ENCODE measurements at places on chromosomes 4 and X.
A peak's percentile ranks its signal among the peaks of the same experiment; 100 is the strongest.

- DNase-seq = no peak
Observed at GRCh38 chr4:39320381-39321115, 45.6 kb downstream of the RFC1 start.

DNA sequence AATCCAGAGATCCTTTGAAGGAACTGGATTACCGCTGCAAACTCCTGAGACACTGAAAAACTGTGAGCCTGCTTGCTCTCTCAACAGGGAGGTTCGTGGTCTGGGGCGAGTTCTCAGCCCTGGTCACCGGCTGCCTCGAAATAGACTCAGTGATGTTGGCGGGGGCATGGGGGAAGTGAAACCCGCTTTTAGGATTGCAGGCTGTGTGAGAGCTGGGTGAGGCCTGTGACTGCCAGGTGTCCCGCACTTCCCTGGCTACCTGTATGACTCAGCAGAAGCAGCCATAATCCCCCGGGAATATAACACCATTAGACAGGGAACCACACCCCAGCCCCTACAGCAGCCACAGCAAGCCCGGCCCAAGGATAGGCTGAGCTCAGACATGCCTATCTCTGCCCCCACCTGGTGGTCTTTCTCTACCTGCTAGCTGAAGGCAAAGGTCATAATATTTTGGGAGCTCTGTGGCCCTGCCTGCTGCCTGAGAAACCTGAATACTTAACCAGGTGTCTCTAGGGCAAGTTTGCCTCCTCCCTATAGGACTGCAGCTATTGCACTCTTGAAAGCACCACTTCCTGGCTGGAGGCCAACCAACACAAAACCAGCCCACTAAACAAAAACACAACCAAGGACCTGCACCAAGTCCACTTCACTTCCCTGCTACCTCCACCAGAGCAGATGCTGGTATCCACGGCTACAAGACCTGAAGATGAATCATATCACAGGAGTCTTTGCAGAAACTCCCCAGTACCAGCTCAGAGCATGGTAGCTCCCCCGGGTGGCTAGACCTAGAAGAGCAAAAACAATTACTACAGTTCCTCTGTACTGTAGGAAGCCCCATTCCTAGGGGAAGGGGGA lies 202.0 kb downstream of the RRAGB start:
- no peak for DNase-seq

- no peak for DNase-seq
Observed at GRCh38 chr4:160373911-160374310, 1271.0 kb downstream of the RAPGEF2 start.

DNA sequence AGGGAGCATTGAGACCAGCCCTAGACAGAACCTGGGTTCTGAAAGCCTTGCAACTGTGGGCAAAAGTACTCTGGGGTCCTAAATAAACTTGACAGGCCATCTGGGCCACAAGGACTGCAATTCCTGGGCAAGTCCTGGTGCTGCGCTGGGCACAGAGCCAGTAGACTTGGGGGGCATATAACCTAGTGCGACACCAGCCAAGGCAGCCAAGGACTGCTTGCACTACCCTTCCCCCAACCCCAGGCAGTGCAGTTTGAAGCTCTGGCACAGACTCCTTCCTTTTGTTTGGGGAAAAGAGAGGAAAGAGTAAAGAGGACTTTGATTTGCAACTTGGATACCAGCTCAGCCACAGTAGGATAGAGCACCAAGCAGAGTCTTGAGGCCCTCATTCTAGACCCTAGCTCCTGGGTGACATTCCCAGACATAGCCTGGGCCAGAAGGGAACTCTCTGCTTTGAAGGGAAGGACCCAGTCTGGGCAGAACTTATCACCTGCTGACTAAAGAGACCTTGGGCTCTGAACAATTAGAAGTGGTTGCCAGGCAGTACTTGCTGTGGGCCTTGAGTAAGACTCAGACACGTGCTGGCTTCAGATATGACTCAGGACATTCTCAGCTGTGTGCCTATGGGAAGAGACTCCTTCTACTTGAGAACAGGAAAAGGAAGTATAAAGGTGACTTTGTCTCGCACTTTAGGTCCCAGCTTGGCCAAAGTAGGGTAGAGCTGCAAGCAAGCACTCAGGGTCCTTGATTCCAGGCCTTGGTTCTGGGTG lies 522.8 kb downstream of the GLUD2 start:
- DNase-seq = no peak

- DNase-seq = no peak
Observed at GRCh38 chrX:12439416-12439815, 301.1 kb downstream of the FRMPD4 start.

DNA sequence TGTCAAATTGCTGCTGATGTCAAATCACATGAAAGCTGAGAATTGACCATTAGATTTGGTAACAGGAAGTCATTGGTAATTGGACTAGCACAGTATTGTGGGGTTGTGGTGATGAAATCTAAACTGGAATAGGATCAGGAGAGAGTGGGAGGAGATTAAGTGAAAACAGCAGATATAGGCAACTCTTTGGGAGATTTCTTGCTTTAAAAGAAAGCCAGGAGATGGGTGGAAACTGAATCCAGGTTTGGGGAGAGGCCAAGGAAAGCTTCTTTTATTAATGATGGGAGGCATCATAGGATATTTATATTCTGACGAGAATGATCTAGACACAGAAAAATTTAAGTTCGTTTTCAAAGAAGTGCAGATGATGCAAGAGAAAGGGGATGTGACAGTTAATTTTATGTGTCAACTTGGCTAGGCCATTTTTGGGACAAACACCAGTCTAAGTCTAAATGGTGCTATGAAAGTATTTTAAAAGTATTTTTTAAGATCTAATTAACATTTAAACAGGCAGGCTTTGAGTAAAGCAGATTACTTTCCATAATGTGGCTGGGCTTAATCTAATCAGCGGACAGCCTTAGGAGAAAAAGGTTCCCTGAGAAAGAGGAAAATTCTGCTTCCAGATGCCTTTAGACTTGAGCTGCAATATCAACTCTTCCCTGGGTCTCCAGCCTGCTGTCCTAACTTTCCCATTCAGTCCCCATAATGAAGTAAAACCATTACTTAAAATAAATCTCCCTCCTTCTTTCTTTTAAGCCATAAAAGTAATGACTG lies 24.7 kb downstream of the SEC24D start:
- peak; percentile 83 for DNase-seq

DNA sequence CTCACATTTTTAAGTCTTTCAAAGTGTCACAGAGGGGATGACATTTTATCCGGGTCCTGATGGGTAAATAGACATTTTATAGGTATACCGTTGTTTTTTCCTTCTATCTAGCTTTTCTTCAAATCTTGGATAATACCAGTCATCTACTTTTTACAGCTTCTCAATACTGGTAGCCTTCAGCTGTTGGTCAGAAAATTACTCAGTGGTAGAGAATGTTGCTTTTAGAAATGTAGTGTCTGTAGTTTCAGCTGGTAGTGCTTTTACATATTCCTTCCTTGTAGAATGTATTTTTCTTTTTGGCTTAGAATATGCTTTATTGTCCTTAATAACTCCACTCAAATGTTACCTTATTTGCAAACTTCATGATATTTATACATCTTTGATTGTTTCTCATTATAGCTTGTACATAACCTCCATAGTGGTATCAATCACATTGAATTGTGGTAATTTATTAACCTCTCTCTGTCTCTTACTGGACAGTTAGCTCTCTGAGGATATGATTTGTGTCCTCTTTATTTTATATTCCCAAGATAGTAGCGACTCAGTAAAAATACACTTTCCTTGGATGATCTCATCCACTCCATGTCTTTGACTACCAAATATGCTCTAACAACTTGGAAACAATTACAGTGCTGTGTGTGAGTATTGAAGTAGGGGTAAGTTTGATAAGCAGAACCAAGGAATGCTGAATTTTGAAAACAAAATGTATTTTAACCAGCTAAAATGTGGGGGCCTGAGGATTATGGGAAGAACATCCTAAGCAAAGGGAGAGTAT lies 53.8 kb downstream of the RAP1GDS1 start:
- no peak for DNase-seq

- peak; percentile 26 for DNase-seq
Observed at GRCh38 chr4:71130827-71131603, 137.6 kb downstream of the DCK start.

GRCh38 chrX:46722742-46723568 lies 36.0 kb downstream of the SLC9A7 start:
- no peak for DNase-seq

- no peak for DNase-seq
Observed at GRCh38 chr4:172851534-172851933, 317.1 kb upstream of the GALNT7 start.

- DNase-seq = no peak
Observed at GRCh38 chr4:78748381-78748780, 27.8 kb upstream of the BMP2K start.

DNA sequence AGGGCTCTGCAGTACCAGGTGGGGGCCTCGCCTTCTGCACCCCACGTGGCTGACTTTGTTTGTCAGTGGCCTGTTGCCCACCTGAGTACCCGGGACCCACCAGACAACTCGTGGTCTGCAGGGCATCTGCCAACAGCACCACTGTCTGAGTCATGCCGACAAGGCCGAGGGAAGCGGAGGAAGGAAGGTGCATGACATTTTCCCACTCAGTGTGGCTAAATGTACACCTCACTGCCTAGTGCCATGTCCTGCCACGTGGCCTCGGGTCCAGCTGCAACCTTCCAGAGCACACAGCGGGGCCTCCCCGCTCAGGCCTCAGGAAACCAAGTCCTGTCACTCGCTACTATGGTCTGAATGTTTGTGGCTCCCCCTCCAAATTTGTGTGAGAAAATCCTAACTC lies 22.1 kb downstream of the ABLIM2 start:
- no peak for DNase-seq

- no peak for DNase-seq
Observed at GRCh38 chr4:7298619-7299009, 106.3 kb downstream of the SORCS2 start.

DNA sequence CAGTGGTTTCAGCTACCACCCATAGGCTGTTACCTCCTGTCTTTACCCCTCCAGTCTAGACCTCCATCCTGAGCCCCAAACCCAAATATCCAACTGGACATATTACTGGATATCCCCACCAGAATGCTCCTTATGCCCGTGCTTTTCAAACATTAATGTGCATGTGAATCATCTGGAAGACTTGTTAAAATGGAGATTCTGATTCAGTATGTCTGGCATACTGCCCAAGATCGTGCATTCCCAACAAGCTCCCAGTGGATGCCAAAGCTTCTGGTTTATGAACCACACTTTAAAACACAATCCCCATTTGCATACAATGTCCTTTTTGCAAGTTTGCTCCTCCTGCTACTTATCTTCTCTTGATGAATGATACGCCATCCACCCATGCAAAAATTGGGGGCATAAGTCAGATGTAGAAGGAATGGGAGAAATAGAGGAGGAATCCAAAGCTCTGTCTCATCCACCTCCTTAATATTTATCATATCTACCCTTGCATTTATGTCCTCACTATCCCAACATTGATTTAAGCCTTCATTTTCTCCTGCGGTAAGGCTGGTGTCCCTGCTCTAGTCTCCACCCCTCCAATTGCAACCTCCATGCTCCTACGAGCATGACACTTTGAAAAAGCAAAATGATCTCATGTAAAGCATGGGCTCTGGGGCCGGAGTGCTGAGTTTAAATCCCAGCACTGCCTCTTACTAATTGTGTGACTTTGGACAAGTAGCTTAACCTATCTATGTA lies 7.4 kb upstream of the PGRMC1 start:
- DNase-seq = peak; percentile 82

DNA sequence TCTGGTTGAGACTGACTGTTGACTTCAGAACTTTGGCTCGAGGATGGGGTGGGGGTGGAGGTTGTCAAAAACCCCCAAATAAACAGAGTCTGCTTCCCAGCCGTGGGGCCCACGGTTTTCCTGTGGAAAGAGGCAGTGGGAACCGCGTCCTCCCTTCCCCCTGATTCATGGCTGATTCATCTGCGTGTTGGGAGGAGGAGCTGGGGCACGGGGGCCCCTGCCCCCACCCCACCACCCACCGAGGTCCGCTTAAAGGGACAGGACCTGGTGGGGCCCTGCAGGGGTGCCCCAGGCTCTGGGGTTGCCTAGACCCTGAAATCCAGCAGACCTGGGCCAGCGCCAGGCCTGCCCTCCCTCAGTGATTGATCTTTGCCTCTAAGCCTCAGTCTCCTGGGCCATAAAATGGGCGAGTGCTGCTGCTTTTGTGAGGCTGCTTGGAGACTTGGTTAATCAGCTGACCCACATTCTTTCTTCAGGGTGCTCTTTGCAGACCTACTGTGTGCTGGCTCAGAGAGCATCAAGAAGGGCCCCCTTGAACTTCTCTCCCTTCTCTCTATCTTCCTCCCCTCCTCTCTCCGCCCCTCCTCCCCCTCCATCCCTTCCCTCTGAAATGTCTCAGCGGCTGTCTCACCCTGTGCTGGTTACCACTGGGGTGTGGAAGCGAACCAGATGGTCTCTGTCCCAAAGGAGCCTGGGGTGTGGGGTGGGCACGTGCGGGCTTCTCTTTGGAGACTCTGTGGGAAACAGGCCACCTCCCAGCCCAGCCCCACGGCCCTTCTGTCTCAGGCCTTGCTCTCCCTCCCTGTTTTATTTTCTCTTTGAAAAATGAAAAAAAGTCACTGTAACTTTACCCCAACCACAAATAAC lies 9.1 kb downstream of the HTRA3 start:
- DNase-seq = peak; percentile 47

GRCh38 chrX:27163236-27163635 lies 299.9 kb downstream of the PPP4R3C start:
- DNase-seq = no peak

DNA sequence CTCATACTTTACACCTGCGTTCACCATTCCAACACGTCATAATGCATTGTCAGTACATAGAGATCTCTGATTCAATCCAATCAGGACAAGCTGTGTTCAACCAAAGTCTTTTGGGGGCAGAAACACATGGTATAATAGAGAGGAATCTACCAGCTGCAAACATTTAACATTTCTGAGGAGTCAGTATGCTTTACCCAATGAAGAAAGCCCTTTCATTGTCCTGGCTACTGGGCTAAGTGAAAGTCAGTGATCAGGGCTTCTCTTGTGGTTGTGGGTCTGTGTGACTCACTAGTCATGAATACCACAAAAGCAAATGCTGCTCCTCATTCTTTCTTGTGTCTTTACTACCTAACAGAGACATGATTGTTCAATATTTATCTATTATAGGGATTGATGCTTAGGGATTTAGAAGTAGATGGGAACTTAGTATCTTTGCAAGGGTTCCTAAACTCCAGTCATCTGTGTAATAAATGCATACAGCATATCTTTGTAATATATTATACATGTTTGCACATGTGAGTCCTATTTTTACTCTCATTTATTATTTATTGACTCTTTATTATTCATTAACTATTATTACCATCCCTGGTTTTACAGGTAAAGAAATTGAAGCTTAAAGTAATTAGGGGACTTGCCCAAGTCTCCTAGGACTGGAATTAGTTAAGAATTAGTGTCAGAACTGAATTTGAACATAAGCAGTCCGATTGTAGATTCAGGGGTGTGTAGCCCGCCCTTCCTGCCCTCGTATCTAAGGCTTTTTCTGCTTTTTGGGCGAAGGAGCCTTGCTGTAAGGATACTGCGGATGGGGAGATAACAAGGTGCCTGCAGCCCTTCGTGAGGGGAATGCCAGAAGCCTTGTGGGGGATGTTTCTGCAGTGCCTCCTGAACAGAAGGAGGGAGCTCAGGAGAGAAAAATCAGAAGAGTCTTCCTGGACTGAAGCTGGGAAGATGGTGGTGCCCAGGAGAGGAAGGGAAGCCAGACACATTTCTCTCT lies 353.1 kb upstream of the BOD1L1 start:
- peak; percentile 84 for DNase-seq

Data from fibroblast of the conjunctiva (primary cell).